Activated CD8-positive, alpha-beta memory T cell treated with anti-CD3 and anti-CD28 coated beads for 4 hours (primary cell): ENCODE measurements at places on chromosomes 2 and 18.

- DNase-seq, result no peak
These were observed 53.5 kb downstream of the VSNL1 start for GRCh38 chr2:17593841-17594491.

GRCh38 chr2:38778687-38779082 lies 675 bp downstream of the GEMIN6 start:
- DNase-seq, result no peak

DNA sequence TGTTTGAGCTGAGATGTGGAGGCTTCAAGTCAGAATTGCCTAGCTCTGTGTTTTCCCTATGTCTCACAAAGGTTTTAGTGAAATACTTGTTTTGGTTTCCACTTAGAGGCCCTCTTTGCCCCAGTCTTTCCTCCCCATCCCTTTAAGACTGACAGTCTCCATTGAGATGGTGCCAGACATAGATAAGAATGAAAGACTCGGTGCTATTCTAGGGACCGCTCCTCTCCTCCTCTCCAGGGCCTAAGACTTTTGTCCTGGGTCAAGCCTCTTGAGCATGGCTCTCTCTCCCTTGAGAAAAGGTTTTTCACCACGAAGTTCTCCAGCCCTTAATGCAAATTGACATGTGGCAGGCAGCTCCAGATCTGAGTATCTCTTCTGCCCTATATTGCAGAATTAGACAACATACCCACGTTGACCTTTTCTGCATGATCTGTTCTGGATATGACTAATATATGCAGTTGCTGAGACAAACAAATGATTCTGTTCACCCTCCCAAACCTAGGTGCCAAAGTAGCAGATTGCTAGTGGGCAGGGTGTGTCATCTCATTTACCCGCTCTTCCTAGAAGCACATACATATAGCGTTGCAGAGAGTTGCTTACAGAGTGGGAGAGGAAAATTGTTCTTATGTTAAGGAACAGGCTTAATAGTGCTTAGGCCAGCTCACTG lies 47.5 kb upstream of the ACSL3 start:
- DNase-seq, result no peak

DNA sequence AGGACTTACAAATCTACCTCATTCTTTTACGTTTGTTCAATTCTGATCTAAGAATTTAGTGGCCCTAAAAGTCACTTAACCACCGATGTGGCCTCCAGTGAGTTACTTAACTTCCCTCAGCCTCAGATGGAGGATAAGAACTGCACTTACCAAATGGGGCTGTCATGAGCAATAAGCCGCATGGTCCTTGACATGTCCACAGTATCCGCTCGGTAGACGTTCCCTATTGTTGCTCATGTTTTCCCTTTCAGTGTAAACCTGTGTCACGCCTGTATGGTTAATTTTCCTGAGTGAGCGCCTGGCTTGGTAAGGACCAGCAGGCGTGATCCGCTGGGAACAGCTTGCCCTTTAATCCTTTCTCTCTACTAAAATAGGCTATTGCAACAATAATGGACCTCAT lies 20.3 kb downstream of the SEC11C start:
- no peak for DNase-seq

GRCh38 chr2:205836477-205837221 lies 154.3 kb downstream of the NRP2 start:
- DNase-seq, result no peak

- no peak for DNase-seq
These were observed 183.5 kb downstream of the AGAP1 start for GRCh38 chr2:235677276-235677788.

- DNase-seq, result no peak
These were observed 6.3 kb upstream of the HS6ST1 start for GRCh38 chr2:128324897-128325410.

DNA sequence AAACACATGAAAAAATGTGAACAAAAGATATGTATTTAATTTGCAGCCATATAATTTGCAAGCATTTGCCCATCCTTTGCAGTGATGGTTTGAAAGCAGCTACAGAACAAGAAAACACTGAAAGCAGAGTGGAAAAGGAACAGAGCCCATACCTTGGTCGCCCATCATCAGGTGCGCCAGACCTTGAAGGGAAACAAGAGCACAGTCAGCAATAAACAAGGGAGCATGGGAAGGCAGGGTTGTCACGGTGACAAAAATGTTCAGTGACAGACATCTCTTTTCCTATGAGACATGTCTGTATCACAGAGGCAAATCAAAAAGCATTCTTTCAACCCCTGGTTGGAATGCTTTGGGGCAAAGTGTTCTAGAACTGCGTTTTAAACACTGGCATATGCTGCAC lies 109.4 kb downstream of the NRXN1 start:
- no peak for DNase-seq

- no peak for DNase-seq
These were observed 30.7 kb downstream of the IGFBP5 start for GRCh38 chr2:216664593-216665034.

- DNase-seq, result no peak
These were observed 40.2 kb downstream of the KCNH7 start for GRCh38 chr2:162798407-162798806.

DNA sequence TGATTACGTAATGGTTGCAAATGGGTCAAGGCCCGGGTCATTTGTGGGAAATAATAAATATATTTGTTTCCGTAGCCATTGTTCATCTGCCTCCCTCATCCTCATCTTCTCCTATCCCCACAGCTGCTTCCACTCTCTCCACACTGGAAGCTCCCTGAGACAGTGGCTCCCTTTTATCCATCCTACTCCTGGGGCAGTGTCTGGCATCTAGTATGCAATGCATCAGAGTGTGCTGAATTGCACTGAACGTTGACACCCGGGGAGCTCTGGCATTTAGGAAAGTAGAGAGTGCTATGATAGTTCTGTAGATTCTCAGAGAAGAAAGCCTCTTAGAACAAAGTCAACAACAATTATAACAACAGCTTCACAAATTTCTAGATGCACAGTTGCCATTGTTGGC lies 45.5 kb upstream of the NAB1 start:
- DNase-seq, result no peak

GRCh38 chr2:227325839-227326195 lies 766 bp downstream of the MFF start:
- DNase-seq, result no peak

- DNase-seq, result no peak
These were observed 157.1 kb downstream of the PRPF40A start for GRCh38 chr2:152560166-152560565.

DNA sequence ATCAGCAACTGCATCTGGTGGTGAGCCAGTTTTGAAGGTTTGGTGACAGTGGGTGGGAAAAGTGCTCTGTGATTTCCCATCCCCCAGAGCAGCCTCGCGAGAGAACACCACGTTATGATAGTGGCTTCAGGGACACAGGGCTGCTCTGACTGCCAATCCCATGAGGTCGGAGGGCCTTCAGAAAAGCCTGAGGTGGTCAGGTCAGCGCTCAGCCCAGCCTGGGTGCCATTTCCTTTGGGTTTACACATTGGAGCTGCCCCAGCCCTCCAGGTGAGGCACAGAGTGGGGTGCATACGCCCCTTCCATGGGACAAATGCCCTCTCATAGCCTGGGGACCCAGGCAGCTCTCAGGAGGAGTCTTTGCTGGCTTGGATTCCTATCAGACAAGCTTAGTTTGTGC lies 126.8 kb downstream of the KCTD1 start:
- no peak for DNase-seq

GRCh38 chr18:58975781-58976180 lies 111.1 kb downstream of the ZNF532 start:
- DNase-seq, result no peak

- no peak for DNase-seq
These were observed 9.5 kb upstream of the INPP1 start for GRCh38 chr2:190333928-190334327.

DNA sequence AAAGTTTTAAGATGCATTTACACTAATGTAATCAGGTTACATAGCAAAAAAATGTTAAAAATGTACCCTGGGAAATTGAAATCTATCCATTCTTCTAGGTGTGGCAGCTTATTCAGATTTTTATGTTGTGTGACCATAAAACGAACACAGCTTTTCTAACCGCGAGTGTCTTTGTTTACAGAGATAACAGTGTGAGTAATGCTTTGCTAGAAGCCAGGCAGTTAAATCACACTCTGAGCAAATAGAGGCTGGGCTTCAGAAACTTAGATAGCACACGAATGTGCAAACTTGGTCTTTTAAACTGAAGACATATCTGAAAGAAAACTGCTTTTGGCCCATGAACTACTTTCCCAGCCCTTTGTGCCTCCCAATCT lies 116.1 kb downstream of the SPTBN1 start:
- DNase-seq, result no peak

- DNase-seq, result no peak
These were observed 50.8 kb downstream of the WIPF1 start for GRCh38 chr2:174546519-174547506.

GRCh38 chr2:133421516-133422324 lies 146.5 kb downstream of the NCKAP5 start:
- DNase-seq, result no peak

- DNase-seq, result no peak
These were observed 14.4 kb upstream of the RAB17 start for GRCh38 chr2:237604960-237605359.

DNA sequence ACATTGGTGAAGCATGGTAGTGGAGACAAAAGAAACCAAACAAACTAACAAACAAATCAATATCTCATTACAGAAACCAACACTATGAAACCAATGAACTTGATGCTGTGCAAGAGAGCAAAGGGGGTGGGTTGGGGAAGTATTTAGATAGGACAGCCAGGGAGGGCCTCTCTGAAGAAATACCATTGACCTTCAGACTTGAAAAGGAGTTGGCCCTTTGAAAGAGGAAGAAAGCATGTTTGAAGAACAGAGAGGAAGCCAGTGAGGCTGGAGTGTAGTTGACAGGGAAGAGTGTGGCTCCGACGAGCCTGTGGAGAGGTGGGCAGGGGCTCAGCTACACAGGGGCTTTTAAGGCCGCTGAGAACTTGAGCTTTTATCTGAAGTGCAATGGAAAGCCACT lies 151.0 kb upstream of the GATA6 start:
- DNase-seq, result no peak

GRCh38 chr18:939166-939565 lies 34.5 kb downstream of the ADCYAP1 start:
- no peak for DNase-seq

DNA sequence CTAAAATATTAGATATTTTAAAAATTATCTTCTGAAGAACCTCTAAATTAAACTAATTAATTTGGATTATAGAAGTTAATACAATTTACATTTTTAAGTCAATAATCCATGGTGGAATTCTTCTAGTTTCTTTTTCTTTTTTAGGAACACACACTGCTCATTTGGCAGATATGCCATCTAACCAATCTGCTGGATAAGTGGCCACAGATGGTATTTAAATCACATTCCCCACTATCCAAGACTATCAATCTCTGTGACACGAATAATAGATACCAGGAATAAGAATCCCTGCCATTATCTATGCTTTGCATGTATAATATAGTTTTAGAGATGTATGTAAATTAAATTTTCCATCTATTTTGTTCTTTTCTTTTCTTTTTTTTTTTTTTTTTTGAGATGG lies 58.5 kb downstream of the CABYR start:
- no peak for DNase-seq

GRCh38 chr2:23596316-23596885 lies 211.4 kb downstream of the KLHL29 start:
- DNase-seq, result no peak

GRCh38 chr2:129667577-129667976 lies 311.9 kb upstream of the RAB6C start:
- no peak for DNase-seq

DNA sequence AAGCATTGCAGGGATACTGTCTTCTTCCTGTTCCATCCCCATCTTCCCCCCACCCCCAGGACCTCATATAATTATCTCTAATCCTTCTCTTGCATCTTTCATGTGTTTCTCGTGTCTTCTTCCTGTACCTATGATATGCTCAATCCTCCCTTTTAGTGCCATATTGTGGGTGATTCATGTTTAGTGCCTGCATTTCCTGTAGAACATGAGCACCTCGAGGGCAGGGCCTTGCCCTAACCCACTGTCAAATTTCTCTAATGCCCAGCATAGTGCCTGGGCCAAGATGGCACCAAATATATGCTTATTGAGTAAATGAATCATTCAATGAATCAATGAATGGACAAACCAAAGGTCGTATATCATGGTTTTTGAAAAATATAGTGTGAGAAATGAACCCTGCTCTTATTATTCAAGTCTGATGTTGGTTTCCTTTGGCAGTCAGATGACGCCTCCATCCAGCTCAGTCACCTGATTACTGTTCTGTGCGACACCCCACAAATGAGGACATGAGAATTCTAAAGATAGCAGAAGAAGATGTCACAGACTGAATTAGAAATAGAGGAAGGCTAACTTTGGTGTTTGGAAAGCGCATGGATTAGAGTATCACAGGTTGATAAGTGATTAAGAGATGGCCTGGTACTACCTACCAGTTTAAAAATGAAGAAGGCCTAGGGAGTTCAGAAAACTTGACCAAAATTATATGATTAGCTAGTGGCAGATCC lies 278.4 kb downstream of the PRKCE start:
- DNase-seq, result no peak

DNA sequence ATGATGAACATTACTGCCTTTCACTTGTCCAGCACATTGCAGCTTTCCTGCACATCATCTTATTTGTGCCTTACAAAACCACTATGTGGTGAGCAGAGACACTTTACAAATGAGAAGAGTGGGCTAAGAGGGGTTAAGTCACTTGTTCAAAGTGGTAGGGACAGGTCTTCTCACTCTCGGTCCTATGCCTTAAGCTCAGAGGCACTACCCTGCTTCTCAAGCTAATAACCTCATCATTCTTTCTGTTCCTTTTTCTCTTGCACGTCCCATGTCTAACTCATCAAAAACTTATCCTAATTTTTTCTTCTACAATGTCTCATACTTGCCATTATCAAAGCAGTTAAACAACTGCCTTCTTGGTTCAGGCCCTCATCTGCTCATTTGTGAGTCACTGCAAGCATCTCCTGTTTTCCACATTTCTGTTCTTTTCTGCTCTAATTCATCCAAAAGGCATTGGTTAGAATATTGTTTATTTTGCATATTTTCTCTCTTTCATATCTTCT lies 21.9 kb upstream of the NCOA1 start:
- DNase-seq, result no peak

GRCh38 chr2:223494496-223494895 lies 107.7 kb downstream of the SCG2 start:
- no peak for DNase-seq
